ENCODE measurements at places on chromosomes 3 and 15.
A peak's percentile ranks its signal among the peaks of the same experiment; 100 is the strongest.

- peak; percentile 52 for DNase-seq
- H3K4me1 ChIP-seq, result peaks cover 2% of the 10 kb centered on the region
- H3K27ac ChIP-seq, result no peak overlapping the region
These were observed 91.6 kb downstream of the LRRK1 start for GRCh38 chr15:101010781-101011180.

DNA sequence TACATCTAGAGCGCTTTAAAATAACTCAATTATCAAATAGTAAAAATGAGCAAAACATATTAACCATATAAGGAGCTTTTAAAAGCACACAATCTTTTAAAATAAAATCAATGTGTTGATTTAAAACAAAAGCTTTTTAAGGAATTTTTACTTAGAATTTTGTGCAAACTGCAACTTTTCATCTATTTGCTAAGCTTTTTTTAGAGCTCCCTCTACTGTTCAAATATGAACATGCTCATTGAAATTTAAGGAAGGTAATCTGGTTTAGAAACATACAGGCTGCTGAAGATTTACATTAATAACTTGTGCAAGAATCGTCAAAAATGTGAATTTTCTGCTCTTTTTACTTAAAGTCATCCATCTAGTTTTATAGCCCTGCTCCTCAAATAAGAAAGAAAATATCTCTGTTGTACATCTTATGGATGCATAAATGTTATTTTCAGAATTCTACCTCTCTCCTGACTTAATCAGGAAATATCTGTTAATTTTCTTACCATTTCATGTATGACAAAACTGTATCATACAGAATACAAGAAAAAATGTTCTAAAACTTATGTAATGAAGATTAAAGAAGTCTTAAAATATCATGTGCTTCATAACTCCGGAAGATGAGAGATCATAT lies 469.4 kb upstream of the ROBO2 start:
- H3K36me3 ChIP-seq, result no peaks in the 10 kb centered on the region
- no peak for DNase-seq
- H3K27me3 ChIP-seq, result peaks cover 6% of the 10 kb centered on the region
- H3K27ac ChIP-seq, result no peak overlapping the region
- H3K4me1 ChIP-seq, result no peaks in the 10 kb centered on the region

DNA sequence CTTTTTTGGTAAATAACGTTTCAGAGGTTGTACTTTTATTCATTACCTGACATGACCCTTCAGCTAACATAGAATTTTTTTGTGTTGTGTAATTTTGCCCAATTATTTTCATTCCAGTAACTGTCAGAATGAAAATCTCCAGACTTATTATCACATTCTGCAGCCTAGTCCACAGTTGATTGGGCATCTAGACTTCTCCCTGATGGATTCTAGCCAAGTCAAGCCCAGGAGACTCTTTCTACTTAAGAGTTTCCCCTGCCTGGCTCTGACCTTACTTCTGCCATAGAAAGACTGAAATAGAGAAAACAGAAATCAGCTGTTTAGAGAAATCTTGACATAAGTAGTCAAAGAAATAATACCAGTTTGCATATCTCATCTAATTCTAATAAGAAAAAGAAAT lies 82.9 kb upstream of the CDAN1 start:
- H3K27me3 ChIP-seq, result no peaks in the 10 kb centered on the region
- H3K4me3 ChIP-seq, result no peak overlapping the region
- peaks cover 23% of the 10 kb centered on the region for H3K36me3 ChIP-seq
- H3K4me1 ChIP-seq, result no peaks in the 10 kb centered on the region
- no peak overlapping the region for H3K27ac ChIP-seq

GRCh38 chr3:48467473-48468267 lies 21.1 kb downstream of the ATRIP start:
- H3K27me3 ChIP-seq, result no peaks in the 10 kb centered on the region
- no peak overlapping the region for H3K4me3 ChIP-seq
- H3K4me1 ChIP-seq, result peaks cover 16% of the 10 kb centered on the region
- H3K27ac ChIP-seq, result peak overlapping the region; percentile 92

- no peak overlapping the region for H3K27ac ChIP-seq
- no peak for DNase-seq
- peaks cover 1% of the 10 kb centered on the region for H3K27me3 ChIP-seq
- no peaks in the 10 kb centered on the region for H3K4me1 ChIP-seq
- H3K36me3 ChIP-seq, result no peaks in the 10 kb centered on the region
These were observed 349.6 kb downstream of the ZIC1 start for GRCh38 chr3:147758771-147759170.

DNA sequence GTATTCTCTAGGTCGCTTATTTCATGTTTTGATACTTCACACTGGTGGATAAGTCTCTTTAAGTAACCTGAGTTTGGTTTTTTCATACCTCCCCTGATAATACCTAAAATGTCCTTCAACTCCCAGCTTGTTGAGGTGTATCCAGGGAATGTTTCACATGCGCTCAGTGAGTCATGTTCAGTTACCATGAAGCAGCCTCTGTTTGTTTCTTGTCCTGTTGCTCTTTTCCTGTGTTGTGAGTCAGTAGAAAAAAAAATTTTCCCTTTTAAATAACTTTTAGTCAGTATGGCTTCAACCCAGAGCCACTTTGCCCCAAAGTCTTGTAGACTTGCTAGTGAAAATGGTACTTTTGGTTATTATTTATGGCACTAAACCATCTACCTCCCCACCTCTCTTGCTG lies 278.4 kb upstream of the ZPLD1 start:
- no peaks in the 10 kb centered on the region for H3K27me3 ChIP-seq
- no peak overlapping the region for H3K4me3 ChIP-seq
- H3K36me3 ChIP-seq, result no peaks in the 10 kb centered on the region
- H3K4me1 ChIP-seq, result peaks cover 33% of the 10 kb centered on the region
- H3K27ac ChIP-seq, result peak overlapping the region; percentile 69

DNA sequence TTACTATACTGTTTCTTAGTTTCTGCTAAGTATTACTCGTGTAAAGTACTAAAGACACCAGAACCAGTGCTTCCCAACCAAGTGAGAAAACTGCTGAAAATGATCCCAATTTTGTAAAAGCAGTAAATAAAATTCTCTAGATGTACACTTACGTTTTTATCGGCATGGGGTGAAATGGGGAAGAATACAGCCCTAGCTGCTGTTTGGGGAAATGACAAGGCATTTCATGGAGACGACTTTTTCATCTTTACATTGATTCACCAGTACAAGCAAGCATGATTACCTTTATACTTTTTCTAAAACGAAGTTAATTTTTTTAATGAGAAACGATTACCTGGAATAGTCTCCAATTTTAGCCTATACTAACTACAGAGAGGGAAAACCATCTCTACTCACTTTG lies 1.4 kb downstream of the PSMD6 start:
- peaks cover 5% of the 10 kb centered on the region for H3K4me1 ChIP-seq
- peaks cover 54% of the 10 kb centered on the region for H3K36me3 ChIP-seq
- no peaks in the 10 kb centered on the region for H3K27me3 ChIP-seq
- no peak overlapping the region for H3K27ac ChIP-seq

DNA sequence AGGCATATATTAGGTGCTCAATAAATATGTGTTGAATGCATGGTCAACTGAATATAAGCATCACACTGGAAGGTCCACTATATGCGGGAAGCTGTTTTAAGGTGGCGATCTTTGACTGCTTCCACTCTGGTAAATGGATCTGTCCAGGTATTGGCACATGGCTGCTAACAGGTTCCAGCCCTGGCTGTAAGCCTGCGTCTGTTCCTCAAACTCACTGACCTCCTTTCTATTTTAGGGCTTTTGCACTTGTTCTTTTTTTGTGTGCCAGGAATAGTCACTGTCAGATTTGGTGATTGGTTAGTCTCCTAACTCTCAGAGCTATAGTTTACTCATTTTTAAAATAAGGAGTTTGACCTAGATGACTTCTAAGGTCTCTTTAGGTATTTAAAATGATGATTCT lies 46.2 kb downstream of the ADAMTSL3 start:
- H3K36me3 ChIP-seq, result no peaks in the 10 kb centered on the region
- H3K4me3 ChIP-seq, result no peak overlapping the region
- DNase-seq, result no peak
- no peaks in the 10 kb centered on the region for H3K27me3 ChIP-seq

DNA sequence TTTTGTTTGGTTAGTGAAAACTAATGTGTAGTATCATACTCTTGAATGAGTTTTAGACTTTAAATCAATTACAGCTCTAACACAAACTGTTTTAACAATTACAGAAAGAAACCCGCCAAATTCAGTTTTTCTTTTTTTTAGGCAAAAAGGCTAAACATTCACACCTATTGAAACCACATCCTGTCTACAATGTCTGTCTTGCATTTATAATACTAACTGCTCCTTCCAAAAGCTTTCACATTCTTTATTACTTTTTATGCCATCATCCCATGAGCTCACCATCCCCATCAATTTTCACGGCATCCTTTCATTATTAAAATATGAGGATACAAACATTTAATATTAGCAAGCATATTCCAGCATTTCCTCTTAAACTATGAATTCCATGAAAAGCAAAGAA lies 593.3 kb downstream of the FOXP1 start:
- H3K36me3 ChIP-seq, result peaks cover 33% of the 10 kb centered on the region
- no peak overlapping the region for H3K4me3 ChIP-seq
- H3K4me1 ChIP-seq, result peaks cover 20% of the 10 kb centered on the region
- DNase-seq, result no peak
- H3K27me3 ChIP-seq, result no peaks in the 10 kb centered on the region
